CD8-positive, alpha-beta T cell (primary cell): ENCODE measurements at places on chromosomes 3 and 15. TPM values are rescaled to one million over a fixed set of nuclear protein-coding genes. Genes with fewer than 3 reads are reported as not detected.

GRCh38 chr15:50186752-50187151 lies 4.8 kb downstream of the SLC27A2 start:
- no peak for DNase-seq

GATM gene
- total RNA-seq = 0.87 TPM

- no peak for DNase-seq
These were observed 197.4 kb downstream of the KLHL25 start for GRCh38 chr15:85597155-85597815.

SEMA3F gene
- total RNA-seq = 0.14 TPM

GRCh38 chr3:12278566-12278965 lies 10.3 kb upstream of the PPARG start:
- no peak for DNase-seq
